Ureter (tissue), 1 donor: ENCODE measurements at places on chromosomes 1 and 21. TPM values are rescaled to one million over a fixed set of nuclear protein-coding genes. Genes with fewer than 3 reads are reported as not detected.

GJB4 gene
- 3.8 TPM for total RNA-seq

C2CD4D gene
- total RNA-seq, result 1.4 TPM

LCE1A gene
- not detected for total RNA-seq

LYST gene
- total RNA-seq, result 66.1 TPM

CR1L gene
- not detected for total RNA-seq

DNA sequence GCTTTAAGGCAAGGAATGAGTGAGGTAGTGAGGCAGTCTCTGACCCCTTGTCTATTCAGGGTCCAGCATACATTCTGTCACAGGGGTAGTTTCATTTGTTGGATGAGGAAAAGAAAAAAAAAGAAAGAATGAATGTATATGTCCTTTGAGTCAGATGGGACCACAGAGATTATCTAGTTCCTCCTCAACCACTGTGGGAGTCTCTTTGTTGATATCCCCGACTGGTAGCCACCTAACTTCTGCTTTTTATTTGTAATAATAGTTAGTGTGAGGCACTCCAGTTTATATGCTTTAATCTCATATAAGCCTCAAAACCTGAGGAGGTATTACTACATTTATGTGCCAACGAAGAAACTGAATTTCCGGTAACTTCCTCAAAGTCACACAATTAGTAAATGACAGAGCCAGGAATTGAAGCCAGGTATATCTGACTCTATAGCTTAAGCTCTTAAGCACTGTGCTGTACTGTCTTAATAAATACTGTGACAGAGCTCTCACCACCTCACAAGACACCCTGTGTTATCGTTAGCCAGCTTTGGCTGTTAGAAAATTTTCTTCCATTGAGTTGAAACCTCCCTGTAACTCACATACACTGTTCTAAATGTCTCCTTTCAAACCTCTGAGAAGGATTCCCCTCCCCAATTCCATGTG, 82.2 kb downstream of the MDM4 start:
- DNase-seq, result no peak

DNA sequence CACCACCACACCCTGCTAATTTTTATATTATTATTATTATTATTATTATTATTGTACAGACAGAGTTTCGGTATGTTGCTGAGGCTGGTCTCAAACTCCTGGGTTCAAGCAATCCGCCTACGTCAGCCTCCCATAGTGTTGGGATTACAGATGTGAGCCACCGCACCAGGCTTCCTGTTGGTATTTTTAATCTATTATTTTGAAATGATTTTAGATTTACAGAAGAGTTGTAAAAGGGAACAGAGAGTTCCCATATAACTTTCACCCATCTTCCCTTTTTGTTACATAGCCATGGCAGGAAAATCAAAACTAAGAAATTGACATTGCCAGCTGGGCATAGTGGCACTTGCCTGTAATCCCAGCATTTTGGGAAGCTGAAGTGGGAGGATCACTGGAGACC, 42.9 kb upstream of the CITED4 start:
- DNase-seq, result no peak

DNA sequence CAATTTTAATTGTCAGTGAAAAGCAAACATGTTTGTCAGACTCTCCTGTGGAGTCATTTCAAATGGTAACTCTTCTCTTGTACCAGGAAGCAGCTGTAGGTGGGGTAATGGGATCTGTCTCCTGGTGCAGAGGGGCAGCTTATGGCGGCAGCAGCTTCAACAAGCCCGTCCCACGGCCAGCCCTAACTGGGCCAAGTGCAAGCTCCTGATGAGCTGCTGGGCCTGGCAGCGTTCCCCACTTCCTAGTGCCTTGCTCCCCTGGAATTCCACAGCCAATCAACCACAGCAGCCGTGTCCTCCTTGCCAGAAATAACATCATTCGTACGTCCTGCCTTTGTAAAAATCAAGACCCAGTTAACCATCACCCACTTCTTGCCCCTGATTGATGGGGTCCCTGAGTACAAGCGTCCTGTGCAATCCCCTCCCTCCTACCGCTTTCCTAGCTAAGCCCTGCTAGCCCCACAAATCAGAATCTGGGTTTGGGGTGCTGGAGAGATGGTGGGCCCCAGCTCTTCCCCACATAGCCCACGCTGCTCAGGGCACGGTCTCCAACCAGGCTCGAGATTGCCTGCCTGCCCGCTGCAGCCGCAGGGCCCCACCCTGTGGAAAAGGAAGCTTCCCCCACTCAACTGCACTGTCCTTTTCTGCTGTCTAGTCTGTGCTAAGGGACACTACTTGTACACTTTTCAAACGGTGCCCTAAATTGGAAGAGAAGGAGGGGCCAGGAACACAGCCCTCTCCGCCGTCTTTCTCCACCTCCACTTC, 61.2 kb downstream of the TOR1AIP2 start:
- DNase-seq, result no peak

DNA sequence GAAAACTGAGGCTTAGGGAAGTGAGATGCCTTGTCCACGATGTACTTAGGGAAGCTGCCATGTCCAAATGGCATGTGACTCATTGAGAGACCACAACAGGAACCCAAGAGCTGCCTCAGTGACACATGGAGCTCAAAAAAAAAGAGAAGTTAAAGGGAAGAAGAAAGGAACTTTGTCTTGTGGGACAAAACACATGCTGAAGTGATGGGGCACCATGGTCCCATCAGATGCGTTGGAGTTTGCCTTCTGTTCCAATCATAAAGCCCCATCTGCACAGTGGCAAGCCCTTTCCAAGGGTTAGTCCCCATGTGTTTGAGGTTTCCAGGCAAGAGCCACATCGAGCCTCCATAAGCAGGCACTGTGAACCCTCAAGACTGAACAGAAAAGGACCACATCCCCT, 8.0 kb downstream of the MED8 start:
- DNase-seq, result no peak

DNA sequence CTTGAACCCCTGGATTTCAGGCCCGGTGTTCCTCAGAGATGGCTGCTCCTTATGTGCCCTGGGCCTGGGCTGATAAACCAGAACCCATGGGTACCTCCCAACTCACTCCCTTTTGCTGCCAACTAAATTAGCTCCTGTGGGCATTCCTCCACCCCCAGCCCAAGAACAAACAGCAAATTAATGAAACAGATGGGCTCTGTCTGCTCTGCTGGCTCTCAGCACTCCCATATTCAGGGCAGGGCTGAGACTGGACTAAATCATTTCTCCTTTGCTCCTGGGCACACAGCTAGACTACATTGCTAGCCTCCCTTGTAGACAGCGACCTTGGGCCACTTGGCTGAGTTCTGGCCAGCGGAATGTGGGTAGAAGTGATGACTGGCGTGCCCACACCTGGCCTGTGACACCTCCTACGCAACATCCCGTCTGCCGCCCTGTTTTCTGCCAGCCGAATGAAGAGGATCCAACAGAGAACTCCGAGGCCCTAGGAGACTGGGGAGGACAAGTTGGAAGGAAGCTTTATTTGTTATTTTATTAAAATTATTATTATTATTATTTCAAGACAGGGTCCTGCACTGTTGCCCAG, 101.9 kb upstream of the DISP3 start:
- no peak for DNase-seq

DNA sequence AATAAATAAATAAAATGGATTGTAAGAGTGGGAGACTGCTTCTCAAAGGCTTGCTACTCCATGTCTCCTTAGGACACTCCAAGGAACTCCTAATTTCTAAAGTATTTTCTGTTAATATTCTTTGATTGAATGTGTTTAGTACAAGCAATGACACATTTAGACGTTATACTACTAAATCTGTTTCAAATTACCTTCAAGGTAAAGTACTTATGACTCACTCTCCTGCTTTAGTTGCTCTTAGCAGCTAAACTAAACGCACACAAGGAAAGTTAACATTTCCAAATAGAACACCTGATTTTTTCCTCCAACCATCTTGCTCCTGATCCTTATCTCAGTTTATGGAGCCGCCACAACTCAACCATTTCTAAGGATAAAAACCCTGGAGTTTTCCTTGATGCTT, 969.8 kb upstream of the ADGRL4 start:
- no peak for DNase-seq

DNA sequence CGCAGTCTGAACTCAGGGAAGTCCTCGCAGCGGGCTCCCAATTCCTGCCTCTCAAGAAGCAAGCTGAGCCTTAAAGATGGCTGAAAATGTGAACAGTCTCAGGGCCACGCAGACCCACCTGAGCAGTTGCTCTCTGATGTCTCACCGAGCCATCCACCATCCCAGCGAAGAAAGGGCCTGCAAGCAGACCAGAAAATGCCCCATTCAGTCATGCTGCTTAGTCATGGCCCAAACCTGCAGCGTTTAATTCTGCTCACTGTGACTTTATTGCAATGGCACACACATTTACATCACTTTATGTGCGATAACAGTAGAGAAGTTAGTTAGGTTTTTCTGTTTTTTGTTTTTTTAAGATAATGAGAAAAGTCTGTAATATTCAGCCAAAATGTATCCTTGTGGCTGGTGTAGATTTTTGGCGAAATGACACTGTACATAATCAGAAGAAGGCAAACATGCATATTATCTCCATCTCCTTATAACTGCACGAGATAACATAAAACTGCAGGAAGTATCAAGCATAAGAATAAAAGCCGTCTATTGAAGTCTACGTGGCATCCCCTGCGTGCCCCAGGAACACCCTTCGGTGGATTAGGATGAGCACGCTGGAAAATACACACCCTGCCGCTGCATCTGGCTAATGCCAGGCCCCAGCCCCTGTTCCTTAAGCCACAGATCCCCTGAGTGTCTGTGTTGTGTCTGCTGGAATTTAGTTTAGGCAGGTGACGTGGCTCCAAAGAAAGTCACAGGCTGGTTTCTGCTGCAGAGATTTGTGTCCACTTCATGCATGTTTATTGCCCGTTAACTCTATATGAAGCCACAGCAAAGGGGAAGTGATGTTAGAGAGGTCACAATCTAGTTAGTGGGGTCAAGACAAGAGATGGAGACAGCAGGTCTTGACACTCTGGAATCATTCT, 119.8 kb upstream of the IRF2BP2 start:
- DNase-seq, result no peak

- DNase-seq, result no peak
These were observed 65.8 kb upstream of the IGSF21 start for GRCh38 chr1:18041685-18042355.

GRCh38 chr1:165696625-165697100, 1.7 kb downstream of the ALDH9A1 start:
- DNase-seq, result no peak

- peak; percentile 63 for DNase-seq
These were observed 747 bp downstream of the ADAMTS1 start for GRCh38 chr21:26844258-26845065.

DNA sequence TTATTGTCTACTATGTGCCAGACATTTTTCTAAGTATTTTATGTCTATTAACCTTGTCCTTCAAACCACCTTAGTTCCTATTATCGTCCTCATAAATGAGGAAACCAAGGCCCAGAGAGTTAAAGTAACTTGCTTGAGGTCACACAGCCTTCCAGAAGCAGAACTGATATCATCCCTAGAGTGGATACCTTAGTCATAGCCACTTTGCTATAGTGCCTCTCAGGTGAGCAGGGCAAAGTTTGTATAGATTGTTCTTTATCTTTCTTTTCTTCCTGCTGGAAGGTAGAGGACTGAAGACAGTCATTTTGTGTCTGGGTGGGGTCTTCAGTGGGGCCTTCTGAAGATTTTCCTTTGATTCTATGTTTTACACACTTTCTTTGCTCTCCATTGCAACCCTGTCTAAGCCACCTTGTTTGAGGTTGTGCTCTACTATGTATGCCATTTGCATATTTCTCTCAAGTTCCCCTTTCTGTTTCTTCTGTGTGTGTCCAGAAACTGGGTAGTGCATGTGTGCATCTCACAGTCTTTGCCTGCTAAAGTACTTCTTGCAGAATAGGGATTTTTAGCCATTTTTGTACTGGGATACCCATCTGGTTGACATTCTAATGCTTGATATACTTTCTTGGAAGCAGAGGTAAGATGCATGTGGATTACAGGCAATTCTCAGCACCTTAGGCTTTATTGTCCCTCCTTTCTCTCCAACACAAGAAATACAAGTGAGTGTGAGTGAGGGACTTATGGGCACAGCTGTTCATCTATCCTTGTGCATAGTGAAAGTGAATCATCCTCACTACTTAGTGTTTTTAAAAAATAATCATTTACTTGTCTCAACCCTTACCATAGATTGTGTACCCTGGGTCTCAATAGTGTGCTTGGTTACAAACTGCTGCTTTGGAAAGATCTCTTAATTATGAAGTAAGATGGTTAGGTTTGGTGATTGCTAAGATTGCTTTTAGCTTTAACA, 207.6 kb upstream of the HMCN1 start:
- no peak for DNase-seq
